ENCODE measurements at places on chromosomes 5 and 9.

DNA sequence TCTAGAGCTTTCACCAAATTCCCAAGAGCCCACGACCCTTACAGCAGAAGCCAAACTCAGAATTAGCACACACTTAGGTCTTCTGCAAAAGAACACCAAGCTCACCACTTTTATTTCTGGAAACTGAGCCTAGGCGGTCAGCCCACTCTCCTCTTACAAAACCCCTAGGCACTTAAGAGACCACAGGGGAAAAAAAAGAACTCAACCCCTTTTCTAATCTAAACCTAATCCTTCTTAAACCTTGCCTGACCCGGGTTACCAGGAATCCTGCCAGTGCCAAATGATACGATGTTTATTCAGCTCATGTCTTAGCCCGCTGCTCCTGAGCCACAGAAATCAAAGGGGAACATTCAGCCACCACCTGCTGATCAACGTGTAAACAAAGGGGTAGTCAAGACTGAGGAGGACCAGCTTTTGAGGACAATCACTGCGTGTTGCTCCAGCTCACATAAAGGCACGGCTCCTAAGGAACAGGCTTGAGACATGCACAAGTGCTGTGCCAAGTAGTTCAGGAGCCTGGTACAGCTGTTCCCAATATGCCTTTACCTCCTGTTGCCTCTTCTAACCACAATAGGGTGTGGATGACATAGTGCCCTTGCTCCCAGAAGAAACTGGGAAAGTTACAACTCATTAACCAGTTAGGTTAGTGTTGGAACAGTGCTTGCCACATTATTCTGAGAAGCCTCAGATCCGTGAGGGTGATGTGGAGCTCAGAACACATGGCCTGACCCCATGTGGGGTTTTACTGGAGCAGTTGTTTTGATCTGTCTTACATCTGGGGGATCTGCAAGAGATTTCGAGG is 49.3 kb downstream of the ZFAND5 start:
- DNase-seq: no peak

DNA sequence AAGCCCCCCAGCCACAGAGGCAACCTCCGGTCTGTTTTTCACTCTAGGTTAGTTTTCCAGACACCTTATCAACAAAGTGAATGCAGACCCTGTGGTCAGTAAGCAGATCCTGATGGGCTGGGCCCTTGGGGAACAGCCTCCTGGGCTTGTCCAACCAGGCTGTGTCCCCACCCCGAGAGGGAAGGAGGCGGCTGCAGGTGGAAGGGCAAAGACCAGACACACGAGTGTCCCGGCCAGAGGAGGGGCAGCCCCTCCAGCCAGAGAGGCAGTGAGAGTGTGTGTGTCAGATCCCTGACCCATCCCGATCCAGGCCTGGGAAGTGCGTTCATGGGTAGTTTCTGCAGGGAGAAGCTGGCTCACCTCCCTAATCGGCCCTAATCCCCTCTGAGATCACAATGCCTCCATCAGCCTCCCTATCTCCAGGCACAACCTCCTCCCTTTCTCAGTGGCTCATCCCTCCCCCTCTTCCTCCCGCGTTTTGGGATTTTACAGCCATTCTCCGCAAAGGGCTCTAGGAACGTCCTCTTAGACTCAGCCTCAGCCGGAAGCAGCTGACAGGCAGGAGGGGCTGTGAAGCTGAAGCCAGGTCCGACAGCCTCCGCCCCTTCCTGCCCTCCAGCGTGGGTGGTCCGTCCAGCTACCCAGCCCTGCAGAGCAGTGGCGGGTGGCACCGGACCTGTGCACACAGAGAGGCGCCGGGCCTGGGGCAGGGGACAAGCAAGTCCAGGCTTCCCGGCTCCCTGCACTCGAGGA is 9.7 kb downstream of the SLC12A7 start:
- DNase-seq: no peak

DNA sequence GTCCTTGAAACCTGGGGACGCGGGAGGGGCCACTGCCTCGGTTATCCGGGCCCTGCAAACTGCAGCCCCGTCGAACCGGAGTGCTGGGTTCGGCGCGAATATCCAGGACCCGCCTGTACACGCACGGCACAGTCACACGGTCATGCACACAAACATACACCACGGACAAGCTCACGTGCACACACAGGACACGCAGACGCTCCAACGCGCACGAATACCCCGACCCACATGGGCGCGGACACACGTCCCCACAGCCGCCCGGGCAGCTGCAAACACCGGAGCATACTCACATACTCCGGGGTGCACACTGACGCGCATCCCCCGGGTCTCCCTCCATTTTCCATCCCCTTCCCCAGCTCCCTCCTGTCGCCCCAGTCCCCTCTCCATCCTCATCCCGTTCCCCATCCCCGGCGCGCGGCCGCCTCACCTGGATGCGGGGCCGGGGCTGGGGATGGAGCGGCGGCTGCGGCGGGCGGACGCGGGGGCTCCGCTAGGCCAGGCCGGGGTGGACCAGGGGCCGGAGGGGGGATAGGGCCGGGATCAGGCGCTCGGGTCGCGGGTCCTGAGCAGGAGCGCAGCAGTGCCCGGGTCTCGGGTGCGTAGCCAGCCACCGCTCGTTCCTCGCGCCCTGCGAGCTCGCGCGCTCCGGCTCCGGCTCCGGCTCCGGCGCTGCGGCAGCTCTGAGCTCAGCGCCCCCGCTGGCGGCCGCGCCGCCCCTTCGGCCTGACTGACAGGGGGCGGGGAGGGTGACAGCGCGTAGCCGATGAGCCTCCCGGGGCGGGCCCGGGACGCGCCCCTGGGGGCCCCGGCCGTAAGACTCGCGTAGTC is at the start of the genes EIF4E1B and SNCB:
TSS of gene EIF4E1B (plus strand) at position 823 of the 828 bp plus-strand sequence. CDS start 12,113 bp downstream, outside the sequence.
TSS of gene SNCB (minus strand) at position 682 of the 828 bp plus-strand sequence. CDS start 880 bp downstream, outside the sequence.
- no peak for DNase-seq

- no peak for DNase-seq
These were observed 1224.0 kb upstream of the CDH18 start for GRCh38 chr5:21212026-21212425.

DNA sequence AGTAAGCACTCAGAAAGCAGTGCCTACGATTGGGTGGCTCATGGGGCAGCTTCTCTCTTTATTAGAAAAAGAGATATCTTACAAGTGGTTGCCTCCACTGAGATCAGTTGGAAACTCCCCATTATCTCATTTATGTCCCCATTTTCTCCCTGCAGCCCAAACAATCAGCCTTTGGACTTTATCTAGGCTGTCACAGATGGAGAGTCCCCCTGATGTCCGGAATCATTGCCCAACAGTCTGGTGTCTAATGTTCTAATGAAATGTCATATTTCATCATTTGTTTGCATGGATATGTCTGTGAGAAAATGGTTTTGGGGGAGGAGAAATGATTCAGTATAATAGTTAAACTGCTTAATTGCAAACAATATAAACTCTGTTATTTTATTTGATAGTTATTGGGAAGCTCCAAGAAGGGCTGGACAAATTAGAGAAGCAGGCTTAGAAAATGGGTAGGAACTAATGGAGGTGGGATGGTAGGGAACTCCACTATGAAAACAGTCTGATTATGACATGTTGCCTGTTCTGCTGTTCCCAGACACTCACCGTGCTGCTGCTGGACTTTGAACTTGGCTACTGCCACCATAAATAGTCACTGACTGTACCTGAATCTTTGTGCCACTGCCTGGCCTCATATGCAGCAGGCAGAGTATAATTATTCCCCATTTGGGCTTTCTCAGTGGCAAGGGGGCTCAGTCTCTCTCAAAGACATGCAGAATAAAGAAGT is 38.3 kb upstream of the SMAD5 start:
- no peak for DNase-seq

GRCh38 chr9:29861803-29862202 is 2288.5 kb upstream of the C9orf72 start:
- DNase-seq: no peak

DNA sequence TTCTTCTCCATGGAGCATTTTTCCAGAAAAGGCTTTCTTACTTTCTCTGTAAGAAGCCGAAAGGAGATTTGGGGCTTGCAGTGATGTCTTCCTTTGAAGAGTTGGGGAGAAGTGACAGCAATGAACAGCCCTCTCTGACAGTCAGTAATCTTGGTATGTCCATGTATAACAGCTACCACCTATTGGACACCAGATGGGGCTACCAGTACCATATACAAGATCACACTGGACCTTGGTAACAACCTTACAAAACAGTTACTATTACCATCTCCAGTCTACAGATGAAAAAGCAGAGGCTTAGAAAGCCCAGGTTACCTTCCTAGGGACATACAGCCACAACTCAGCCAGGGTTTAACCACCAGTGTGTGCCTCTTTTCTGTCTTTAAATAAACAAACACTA is 272.7 kb upstream of the TRPC7 start:
- DNase-seq: no peak

GRCh38 chr5:132635873-132636272 is 22.1 kb upstream of the IL13 start:
- DNase-seq: no peak

- DNase-seq: no peak
These were observed 282.2 kb downstream of the DTWD2 start for GRCh38 chr5:118705959-118706667.

- DNase-seq: no peak
These were observed 36.0 kb downstream of the FNIP1 start for GRCh38 chr5:131760793-131761192.

DNA sequence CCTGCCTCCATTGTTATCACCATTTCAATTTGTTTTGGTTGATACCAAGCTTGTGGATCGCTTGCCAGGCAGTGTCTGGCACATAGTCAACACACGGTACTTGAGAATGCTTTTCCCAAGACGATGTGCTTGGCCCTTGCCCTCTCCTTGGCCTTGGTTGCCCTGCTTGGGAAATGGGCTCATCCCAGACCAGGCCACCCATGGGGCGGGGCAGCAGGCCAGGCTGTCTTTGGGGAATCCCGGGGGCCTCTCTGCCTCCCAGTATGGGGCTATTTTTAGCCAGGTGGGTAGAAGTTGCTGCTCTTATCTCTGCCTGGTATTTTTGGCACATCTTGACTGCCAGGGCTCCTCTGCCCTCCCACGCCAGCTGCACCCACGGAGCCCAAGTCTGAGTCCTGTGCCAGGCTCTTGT is 49.9 kb downstream of the LMX1B start:
- no peak for DNase-seq

DNA sequence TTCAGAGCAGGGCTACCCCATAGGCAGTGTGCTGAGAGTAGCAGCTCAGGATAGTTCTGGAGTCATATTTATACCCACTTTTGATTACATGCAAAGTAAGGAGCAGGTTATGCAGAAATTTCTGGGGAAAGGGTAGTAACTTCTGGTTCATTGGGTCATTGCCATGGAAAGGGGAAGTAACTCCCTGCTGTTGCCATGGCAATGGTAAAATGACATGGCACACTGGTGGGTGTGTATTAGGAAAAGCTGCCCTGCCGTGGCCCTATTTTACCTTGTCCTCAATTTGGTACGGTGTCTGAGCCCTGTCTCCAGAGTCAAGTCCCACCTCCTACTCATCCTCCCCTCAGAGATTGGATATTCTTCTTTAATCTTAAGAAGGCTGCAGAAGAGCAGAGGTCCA is 526.7 kb upstream of the TYRP1 start:
- DNase-seq: no peak

GRCh38 chr9:128257086-128257825 is 18.6 kb downstream of the GOLGA2 start:
- no peak for DNase-seq

- no peak for DNase-seq
These were observed 17.5 kb downstream of the IRF1 start for GRCh38 chr5:132473019-132473531.

- no peak for DNase-seq
These were observed 231.7 kb downstream of the FBXL7 start for GRCh38 chr5:15731699-15732098.

GRCh38 chr5:91345461-91345860 is 37.7 kb downstream of the ARRDC3 start:
- no peak for DNase-seq

DNA sequence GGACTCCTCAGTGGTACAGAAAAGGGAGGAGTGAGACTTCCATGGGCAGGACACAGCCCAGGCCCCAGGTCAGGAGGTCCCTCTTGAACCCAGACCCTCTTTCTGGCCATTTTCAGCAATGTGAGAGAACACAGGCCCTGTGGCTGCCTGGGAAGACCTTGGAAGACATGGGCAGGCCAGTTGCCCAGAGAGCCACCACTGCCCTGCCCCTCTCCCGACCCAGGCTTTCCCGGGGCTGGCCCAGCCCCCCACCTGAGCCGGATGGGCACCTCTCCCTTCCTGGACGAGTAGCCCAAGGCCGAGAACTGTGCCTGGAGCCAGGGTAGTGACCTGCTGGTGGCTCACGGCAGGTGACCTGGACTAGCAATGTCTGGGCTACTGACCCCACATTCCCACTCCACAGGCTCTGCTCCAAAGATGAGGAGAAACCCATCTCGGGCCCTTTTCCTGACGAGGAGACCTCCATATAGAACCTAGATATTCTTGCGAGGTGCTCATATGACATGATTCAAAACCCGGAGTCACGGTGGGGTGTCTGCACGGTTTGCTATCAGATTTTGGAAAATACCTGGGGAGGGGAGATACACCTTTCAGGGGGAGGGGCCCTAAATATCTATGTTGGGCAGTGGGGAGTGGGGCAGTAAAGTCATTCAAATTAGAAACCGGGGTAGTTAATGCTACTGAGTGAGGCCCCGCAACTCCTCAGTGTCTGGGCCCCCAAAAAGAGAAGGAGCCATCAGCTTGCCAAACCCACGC is 59.4 kb downstream of the ZNF354C start:
- no peak for DNase-seq

- no peak for DNase-seq
These were observed 274.6 kb downstream of the ARHGEF28 start for GRCh38 chr5:73900566-73900965.

GRCh38 chr9:19161257-19162025 is 34.1 kb upstream of the PLIN2 start:
- no peak for DNase-seq

GRCh38 chr9:35338561-35339274 is 151.2 kb upstream of the RUSC2 start:
- DNase-seq: no peak

- no peak for DNase-seq
These were observed 1.2 kb downstream of the MAP1B start for GRCh38 chr5:72108202-72109061.

DNA sequence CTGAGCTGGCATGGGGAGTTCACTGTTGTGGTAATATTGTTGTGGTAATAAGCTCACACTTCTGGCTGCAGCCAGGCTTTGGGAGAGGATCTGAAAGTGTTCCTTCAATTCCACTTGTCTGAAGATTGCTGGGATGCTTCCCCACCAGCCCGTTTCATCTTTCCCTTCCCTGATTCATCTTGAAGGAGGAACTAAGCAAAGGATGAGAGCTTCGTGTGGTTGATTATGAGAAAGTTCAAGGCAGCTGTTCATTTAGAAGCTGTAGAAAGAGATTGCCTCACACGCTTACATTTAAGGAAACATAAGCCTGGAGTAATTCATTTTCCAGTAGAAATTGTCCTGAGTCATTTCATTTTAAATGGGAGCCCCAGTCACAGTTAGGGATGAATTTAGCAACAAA is 122.4 kb upstream of the GAS1 start:
- DNase-seq: no peak

- no peak for DNase-seq
These were observed 33.6 kb downstream of the TNFAIP8 start for GRCh38 chr5:119389288-119390030.

Measured in activated CD8-positive, alpha-beta memory T cell treated with anti-CD3 and anti-CD28 coated beads for 48 hours (primary cell).